ENCODE measurements at places on chromosomes 2 and 18.

GRCh38 chr2:169512525-169512924 is 3.0 kb downstream of the KLHL41 start:
- no peak overlapping the region for H3K4me3 ChIP-seq
- H3K27me3 ChIP-seq = no peaks in the 10 kb centered on the region
- no peak overlapping the region for H3K27ac ChIP-seq
- H3K4me1 ChIP-seq = peaks cover 11% of the 10 kb centered on the region
- DNase-seq = no peak

DNA sequence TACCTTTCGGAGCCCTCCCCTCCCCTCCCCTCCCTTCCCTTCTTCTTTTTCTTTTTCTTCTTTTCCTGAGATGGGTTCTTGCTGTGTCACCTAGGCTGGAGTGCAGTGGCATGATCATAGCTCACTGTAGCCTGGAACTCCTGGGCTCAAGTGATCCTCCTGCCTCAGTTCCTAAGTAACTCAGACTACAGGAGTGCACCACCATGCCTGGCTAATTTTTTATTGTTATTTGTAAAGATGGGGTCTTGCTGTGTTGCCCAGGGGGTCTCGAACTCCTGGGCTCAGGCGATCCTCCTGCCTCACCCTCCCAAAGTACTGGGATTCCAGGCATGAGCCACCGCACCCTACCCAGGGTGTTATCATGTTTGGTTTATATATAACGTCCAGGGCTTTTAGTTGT is 66.7 kb downstream of the ASB1 start:
- no peak overlapping the region for H3K27ac ChIP-seq
- H3K4me1 ChIP-seq = no peaks in the 10 kb centered on the region
- H3K27me3 ChIP-seq = no peaks in the 10 kb centered on the region
- DNase-seq = no peak
- no peak overlapping the region for H3K4me3 ChIP-seq
- no peaks in the 10 kb centered on the region for H3K36me3 ChIP-seq

- no peak overlapping the region for H3K4me3 ChIP-seq
- no peak for DNase-seq
- peaks cover 8% of the 10 kb centered on the region for H3K4me1 ChIP-seq
- no peaks in the 10 kb centered on the region for H3K36me3 ChIP-seq
Observed at GRCh38 chr2:160324161-160324800, 124.2 kb upstream of the ITGB6 start.

GRCh38 chr2:122135021-122135937 is 379.8 kb downstream of the TSN start:
- DNase-seq = no peak
- no peak overlapping the region for H3K27ac ChIP-seq
- H3K27me3 ChIP-seq = no peaks in the 10 kb centered on the region
- H3K4me1 ChIP-seq = no peaks in the 10 kb centered on the region
- no peak overlapping the region for H3K4me3 ChIP-seq

DNA sequence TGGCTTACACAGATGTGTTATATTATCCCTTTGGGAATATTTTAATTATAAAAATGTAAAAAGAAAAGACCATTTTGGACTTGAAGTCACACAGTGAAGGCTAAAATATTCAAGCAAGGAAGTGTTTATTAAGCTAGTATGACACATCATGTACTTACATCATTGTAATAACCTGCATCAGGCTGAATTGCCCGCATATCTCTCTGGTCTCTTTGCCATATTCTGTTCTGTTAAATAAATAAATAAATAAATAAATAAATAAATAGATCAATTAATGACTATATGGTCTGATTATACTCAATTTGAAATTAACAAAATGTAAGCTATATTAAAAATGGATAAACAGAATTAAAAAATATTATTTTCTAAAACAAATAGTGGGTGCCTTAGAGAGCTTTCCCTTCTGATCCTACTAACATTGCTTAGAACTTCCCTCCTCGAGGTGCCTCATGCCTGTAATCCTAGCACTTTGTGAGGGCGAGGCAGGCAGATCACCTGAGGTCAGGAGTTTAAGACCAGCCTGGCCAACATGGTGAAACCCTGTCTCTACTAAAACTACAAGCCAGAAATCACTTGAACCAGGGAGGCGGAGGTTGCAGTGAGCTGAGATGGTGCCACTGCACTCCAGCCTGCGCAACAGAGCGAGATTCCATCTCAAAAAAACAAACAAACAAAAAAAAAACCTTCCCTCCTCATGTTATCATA is 42.0 kb downstream of the WDR33 start:
- no peaks in the 10 kb centered on the region for H3K4me1 ChIP-seq
- no peaks in the 10 kb centered on the region for H3K27me3 ChIP-seq
- H3K4me3 ChIP-seq = no peak overlapping the region
- peaks cover 27% of the 10 kb centered on the region for H3K36me3 ChIP-seq

- H3K27me3 ChIP-seq = no peaks in the 10 kb centered on the region
- H3K36me3 ChIP-seq = no peaks in the 10 kb centered on the region
- H3K4me1 ChIP-seq = peaks cover 58% of the 10 kb centered on the region
- no peak overlapping the region for H3K27ac ChIP-seq
- DNase-seq = no peak
- no peak overlapping the region for H3K4me3 ChIP-seq
Observed at GRCh38 chr2:134927195-134927594, 8.6 kb downstream of the CCNT2 start.

GRCh38 chr2:177322801-177323261 is 58.3 kb upstream of the NFE2L2 start:
- no peaks in the 10 kb centered on the region for H3K27me3 ChIP-seq
- H3K4me3 ChIP-seq = no peak overlapping the region
- H3K27ac ChIP-seq = no peak overlapping the region
- H3K4me1 ChIP-seq = no peaks in the 10 kb centered on the region
- DNase-seq = no peak
- no peaks in the 10 kb centered on the region for H3K36me3 ChIP-seq

- H3K4me3 ChIP-seq = no peak overlapping the region
- DNase-seq = no peak
- peaks cover 24% of the 10 kb centered on the region for H3K4me1 ChIP-seq
- H3K27me3 ChIP-seq = no peaks in the 10 kb centered on the region
Observed at GRCh38 chr18:36405611-36406010, 108.1 kb downstream of the FHOD3 start.

DNA sequence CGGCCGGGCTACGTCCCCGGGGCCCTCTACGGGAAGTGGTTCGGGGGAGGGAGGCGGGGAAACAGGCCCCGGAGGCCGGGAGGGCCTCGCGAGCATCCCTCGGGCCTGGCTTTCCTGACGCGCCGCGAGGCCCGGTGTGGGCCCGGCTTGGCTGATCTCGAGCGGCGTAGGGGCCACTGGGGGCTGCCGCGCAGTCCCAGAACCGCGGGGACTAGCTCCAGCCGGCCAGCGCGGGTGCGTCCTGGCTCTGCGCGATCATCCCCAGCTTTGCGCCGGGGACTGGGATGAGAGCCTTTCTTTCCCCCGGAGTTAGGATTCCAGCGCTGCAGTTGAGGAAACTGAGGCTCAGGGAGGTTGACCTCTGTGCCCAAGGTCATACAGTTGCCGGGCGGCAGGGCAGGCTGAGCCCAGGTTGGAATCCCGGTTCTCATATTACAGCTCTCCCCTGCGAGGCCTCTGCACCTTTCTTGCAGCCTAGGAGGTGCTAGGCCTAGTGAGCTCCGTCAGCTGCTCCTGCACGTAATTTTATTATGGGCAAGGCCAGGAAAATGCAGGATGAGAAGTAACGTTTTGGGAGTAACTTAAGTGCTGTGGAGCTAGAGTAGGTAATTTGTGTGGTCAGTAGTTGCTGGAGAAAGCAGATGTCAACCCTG is 501 bp downstream of the LPIN1 start:
- no peaks in the 10 kb centered on the region for H3K27me3 ChIP-seq
- no peak for DNase-seq
- no peaks in the 10 kb centered on the region for H3K36me3 ChIP-seq
- peaks cover 27% of the 10 kb centered on the region for H3K4me1 ChIP-seq

- H3K4me3 ChIP-seq = no peak overlapping the region
- H3K27ac ChIP-seq = no peak overlapping the region
- H3K36me3 ChIP-seq = no peaks in the 10 kb centered on the region
- no peaks in the 10 kb centered on the region for H3K27me3 ChIP-seq
- H3K4me1 ChIP-seq = no peaks in the 10 kb centered on the region
- DNase-seq = no peak
Observed at GRCh38 chr18:68429111-68429510, 285.8 kb downstream of the TMX3 start.

DNA sequence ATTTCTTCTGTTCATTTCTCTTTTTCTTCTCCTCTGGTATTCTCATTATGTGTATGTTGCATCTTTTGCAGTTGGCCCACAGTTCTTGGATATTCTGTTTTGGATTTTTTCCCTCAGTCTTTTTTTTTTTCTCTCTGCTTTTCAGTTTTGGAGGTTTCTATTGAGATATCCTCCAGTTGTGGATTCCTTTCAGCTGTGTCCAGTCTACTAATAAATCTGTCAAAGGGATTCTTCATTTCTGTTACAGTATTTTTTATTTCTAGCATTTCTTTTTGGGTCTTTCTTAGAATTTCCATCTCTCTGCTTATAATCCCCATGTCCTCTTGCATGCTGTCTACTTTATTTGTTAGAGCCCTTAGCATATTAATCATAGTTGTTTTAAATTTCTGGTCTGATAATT is 6.3 kb upstream of the MEP1B start:
- H3K27me3 ChIP-seq = no peaks in the 10 kb centered on the region
- no peaks in the 10 kb centered on the region for H3K36me3 ChIP-seq
- no peak for DNase-seq
- H3K4me3 ChIP-seq = no peak overlapping the region

- H3K27ac ChIP-seq = no peak overlapping the region
- DNase-seq = no peak
- H3K4me1 ChIP-seq = no peaks in the 10 kb centered on the region
- no peaks in the 10 kb centered on the region for H3K36me3 ChIP-seq
- H3K27me3 ChIP-seq = no peaks in the 10 kb centered on the region
Observed at GRCh38 chr18:56511996-56512395, 126.4 kb downstream of the TXNL1 start.

- DNase-seq = no peak
- no peaks in the 10 kb centered on the region for H3K27me3 ChIP-seq
- no peak overlapping the region for H3K27ac ChIP-seq
- no peak overlapping the region for H3K4me3 ChIP-seq
- no peaks in the 10 kb centered on the region for H3K4me1 ChIP-seq
Observed at GRCh38 chr18:79416022-79416676, 20.4 kb downstream of the NFATC1 start.

- H3K4me3 ChIP-seq = no peak overlapping the region
- DNase-seq = no peak
- no peaks in the 10 kb centered on the region for H3K27me3 ChIP-seq
- no peak overlapping the region for H3K27ac ChIP-seq
Observed at GRCh38 chr2:11028407-11028916, 116.7 kb downstream of the KCNF1 start.

GRCh38 chr2:191151331-191151730 is 537 bp upstream of the STAT4 start:
- no peaks in the 10 kb centered on the region for H3K27me3 ChIP-seq
- peak overlapping the region; percentile 71 for H3K4me3 ChIP-seq
- peaks cover 5% of the 10 kb centered on the region for H3K4me1 ChIP-seq
- H3K36me3 ChIP-seq = no peaks in the 10 kb centered on the region

GRCh38 chr2:231648579-231649174 is 56.0 kb downstream of the TEX44 start:
- H3K27me3 ChIP-seq = no peaks in the 10 kb centered on the region
- no peak overlapping the region for H3K27ac ChIP-seq
- no peak overlapping the region for H3K4me3 ChIP-seq

DNA sequence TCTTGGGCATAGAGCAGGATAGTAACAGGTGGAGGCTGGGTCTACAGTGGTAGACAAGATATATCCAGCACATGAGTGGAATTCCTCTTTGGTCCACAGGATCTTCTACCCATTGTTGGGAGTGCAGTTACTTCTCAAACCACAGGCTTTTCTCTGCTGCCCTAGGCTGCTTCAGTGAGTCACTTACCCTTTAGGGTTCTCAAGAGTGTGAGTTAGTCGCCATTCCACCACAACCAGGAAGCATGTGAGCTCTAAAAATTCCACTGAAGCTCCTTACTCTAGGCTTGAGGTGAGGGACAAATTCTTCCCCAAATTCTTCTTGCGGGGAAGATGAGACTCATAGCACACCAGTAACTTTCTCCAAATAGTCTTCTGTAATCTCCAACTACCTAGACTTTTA is 189.4 kb downstream of the PLCL1 start:
- H3K4me3 ChIP-seq = no peak overlapping the region
- no peak overlapping the region for H3K27ac ChIP-seq
- H3K27me3 ChIP-seq = no peaks in the 10 kb centered on the region
- no peaks in the 10 kb centered on the region for H3K36me3 ChIP-seq

- no peak for DNase-seq
- no peaks in the 10 kb centered on the region for H3K36me3 ChIP-seq
- H3K27ac ChIP-seq = no peak overlapping the region
- H3K4me1 ChIP-seq = no peaks in the 10 kb centered on the region
Observed at GRCh38 chr18:54742120-54742519, 86.2 kb upstream of the RAB27B start.

- H3K27ac ChIP-seq = peak within 1 kb of the TSS; percentile 50
- no peaks in the 10 kb centered on the region for H3K27me3 ChIP-seq
- H3K4me3 ChIP-seq = peak within 1 kb of the TSS; percentile 82
- no peaks in the 10 kb centered on the region for H3K36me3 ChIP-seq
Observed at GRCh38 chr2:10079870-10080535, at the start of gene CYS1. Gene CYS1, minus strand, starts transcription at chr2:10080411. Its CDS starts 188 bp downstream, at chr2:10080223.

DNA sequence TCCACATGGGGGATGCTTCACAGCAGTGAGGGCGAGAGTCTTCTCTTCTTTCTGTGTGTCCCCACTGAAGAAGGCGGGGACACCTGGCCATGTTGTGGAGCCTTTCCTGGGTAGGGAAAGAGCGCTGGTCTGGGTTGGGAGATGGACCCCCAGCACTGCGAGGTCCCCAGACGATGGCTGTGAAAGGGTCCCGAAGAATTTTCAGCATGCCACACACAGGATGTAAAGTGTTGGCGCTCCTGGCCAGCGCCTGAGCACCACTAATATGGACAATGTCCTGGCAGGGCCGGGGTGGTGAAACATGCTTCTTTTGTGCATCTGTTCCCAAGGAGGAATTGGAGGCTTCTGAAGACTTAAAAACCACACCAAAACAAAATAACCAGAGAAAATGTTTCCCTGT is 77.2 kb downstream of the GLI2 start:
- no peaks in the 10 kb centered on the region for H3K36me3 ChIP-seq
- no peak overlapping the region for H3K27ac ChIP-seq
- no peak for DNase-seq
- no peak overlapping the region for H3K4me3 ChIP-seq

DNA sequence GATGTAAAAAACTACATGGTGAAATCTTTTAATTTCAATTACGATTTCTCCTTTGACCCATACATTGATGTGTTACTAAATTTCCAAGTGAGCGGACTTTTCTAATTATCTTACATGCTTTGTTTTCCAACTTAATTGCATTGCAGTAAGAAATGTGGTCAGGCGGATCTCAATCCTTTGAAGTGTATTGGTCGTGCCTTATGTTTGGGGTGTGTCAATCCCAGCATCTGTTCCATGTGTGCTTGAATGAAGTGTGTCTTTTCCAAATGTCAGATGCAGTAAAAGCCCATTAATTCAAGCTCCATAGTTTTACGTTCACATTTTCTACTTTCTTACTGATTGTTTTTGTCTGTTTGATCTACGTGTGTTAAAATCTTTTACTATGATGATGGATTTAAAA is 113.1 kb downstream of the UXS1 start:
- H3K36me3 ChIP-seq = no peaks in the 10 kb centered on the region
- no peak overlapping the region for H3K27ac ChIP-seq
- no peak overlapping the region for H3K4me3 ChIP-seq
- no peak for DNase-seq
- no peaks in the 10 kb centered on the region for H3K27me3 ChIP-seq
- no peaks in the 10 kb centered on the region for H3K4me1 ChIP-seq

GRCh38 chr2:101516823-101517690 is 42.1 kb upstream of the RFX8 start:
- no peak for DNase-seq
- no peak overlapping the region for H3K27ac ChIP-seq
- H3K4me1 ChIP-seq = peaks cover 33% of the 10 kb centered on the region
- H3K27me3 ChIP-seq = no peaks in the 10 kb centered on the region
- no peak overlapping the region for H3K4me3 ChIP-seq

All from thoracic aorta (tissue), 2 donors.